CD4-positive, alpha-beta memory T cell (primary cell): ENCODE measurements at places on chromosomes 7 and 10.
A peak's percentile ranks its signal among the peaks of the same experiment; 100 is the strongest.

- DNase-seq = no peak
These were observed 75.7 kb upstream of the ASAH2 start for GRCh38 chr10:50326757-50327701.

GRCh38 chr10:24115403-24115802 is 93.5 kb upstream of the KIAA1217 start:
- no peak for DNase-seq

DNA sequence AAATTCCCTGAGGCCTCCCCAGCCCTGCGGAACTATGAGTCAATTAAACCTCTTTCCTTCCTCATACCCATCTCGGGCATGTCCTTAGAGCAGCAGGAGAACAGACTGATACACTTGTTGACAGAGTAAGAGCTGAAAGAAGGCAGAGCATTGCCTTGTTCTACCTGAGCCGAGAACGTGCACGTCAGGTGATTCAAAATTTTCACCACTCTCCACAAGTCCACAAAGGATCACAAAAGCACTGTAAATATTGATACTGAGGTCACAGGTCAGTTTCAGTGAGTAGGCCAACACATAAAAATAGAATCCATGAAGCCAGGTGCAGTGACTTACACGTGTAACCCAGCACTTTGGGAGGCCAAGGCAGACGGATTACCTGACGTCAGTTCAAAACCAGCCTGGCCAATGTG is 27.8 kb downstream of the DCLRE1C start:
- no peak for DNase-seq

GRCh38 chr10:17412323-17412722 is 42.1 kb downstream of the ST8SIA6 start:
- DNase-seq = no peak

DNA sequence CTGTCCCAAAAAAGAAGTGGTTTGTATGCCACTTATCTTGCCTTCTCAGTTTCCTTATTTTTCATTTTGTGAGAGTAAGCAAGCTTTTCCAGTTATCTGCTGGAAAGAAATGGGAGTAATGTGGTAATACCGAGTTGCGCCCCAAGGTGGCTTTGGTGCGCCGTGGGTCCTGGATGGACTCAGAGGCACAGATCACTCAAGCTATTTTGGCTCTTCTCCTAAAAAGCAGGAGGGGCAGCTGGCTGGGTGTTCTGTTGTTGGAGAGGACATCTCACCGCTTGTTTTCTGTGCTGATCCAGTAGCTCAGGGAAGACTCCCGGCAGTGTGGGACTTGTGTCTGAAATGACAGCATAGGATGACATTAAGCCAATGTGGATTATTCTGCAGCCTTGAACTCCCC is 16.4 kb downstream of the PRKRIP1 start:
- DNase-seq = peak; percentile 42

DNA sequence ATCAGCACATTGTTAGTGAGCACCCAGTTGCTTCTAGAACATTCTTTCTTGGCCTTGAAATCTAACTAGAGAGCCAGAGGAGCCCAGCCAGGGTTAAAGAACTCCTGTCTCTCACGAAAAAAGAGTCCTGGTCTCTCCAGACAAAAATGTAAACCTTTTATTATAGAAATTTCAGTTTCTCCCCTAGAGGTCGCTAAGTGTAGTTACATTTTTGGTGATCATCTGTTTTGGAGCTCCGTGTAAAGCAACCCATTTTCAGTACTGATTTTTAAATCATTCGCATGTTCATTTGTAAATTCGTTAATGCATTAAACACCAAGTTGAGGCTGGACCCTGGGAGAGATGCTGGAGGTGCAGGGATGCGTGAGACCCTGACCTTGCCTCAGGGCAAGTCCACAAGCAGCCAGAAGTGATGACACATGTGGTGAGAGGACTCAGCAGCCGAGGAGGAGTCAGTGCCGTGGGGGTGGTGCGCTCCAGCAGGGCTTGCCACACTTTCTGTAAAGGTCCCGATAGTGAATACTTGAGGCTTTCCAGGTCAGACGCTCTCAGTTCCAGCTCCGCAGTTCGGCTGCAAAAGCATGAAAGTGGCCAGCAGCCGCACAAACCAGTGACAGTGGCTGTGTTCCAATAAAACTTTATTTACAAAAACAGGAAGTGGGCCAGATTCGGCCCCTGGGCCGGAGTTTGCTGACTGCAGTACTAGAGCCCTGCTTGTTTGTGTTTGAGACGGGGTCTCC is 578.6 kb upstream of the FOXK1 start:
- no peak for DNase-seq

- DNase-seq = peak; percentile 8
These were observed 540 bp downstream of the SNX13 start for GRCh38 chr7:17939606-17940301.

DNA sequence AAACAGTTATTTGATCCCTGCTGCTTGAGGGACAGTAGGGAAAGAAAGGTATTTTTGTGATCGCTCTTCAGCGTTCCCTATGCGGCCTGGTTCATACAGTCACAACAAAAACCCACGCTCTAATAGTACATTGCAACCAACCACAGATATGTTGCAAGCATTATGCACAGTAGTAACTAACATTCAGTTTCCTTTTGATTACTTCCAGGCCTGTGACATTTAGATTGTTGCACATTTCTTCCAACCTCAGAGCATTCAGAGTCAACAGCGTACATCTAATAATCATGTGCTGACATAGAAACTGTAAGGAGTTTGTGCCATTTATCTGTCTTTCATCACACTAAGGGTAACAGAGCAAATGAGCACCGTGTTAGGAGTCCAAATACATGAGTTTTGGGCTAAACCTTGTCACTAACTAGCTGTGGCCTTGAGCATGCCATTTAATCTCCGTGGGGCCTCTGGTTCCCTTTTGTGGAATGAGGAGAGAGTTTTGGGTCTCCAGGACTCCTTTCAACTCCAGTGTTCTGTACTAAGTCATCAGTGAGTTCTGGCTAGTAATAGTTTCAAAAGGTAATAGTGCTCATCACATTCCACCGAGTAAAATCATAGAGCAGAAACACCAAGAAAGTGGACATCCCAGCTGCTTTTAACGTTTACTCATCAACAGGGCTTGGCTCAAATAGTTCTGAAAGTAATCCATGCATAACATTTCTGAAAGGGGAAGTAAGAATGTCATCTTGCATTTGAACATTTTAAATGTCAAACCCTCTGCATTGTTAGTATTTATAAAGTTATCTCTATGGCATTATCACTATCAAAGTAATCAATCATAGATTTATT is 99.0 kb upstream of the FZD1 start:
- DNase-seq = no peak

DNA sequence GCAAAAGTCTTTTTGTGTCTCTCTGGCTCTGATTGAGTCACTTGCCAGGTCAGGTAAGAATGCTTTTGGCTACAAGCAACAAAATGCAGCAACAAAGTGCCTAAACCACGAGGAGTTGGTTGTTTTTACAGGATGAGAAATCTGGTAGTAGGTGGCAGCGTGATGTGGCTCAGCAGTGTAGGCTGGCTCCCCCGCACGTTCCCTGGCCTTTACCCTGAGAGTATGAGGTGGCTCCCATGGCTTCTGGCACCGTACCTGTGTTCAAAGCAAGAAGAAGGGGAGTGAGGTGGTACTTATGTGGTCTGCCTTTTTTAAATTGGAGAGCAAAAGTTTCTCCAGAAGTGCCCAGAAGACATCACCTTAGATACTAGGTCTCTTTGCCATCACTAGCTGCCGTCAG is 11.7 kb downstream of the PRKRIP1 start:
- no peak for DNase-seq

DNA sequence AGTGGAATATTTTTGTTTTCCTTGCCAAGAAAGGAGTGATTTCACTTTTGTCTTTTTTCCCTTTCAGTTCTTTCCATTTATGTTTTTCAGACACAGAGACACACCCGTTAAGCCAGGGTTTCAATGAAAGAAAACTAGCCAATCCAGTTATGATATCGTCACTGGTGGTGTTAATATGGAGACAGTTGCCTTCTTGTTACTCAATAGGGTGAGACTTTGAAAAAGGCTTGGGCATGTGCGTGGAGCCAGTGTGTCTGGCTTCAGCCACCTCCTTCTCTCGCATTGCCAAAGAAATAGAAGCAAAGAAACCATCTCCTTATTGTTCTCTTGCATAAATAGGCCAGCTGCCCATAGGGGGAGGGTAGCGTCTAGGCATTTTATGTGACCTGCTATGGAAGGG is 84.1 kb upstream of the DLX6 start:
- no peak for DNase-seq

- no peak for DNase-seq
These were observed 278.3 kb upstream of the SP8 start for GRCh38 chr7:21064698-21065648.

- no peak for DNase-seq
These were observed 86.4 kb upstream of the SAMD8 start for GRCh38 chr10:75024971-75025523.

DNA sequence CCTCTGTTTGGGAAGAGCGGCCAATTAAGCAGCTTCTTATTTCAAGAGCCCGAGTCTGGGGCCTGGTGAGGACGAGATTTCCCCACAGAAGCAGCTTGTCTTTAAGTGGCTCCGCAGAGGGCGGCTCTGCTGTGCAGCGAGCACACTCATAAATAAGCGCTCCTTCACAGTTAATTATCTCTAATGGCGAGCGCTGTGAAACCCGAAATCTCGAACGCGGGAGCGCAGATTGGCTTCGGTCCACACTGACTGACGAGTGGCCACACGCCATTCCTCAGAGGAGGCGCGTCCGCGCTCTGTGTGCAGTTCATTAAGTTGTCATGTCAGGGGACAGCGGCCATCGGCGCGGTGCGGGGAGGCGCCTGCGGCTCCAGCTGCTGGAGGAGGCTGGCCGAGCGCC is 560.9 kb downstream of the DNAJB6 start:
- no peak for DNase-seq

GRCh38 chr10:64501807-64502206 is 980.6 kb downstream of the REEP3 start:
- DNase-seq = no peak

GRCh38 chr7:148973256-148973655 is 55.0 kb downstream of the PDIA4 start:
- no peak for DNase-seq

- DNase-seq = no peak
These were observed 152.8 kb upstream of the MKLN1 start for GRCh38 chr7:131174855-131175254.

- no peak for DNase-seq
These were observed 9.8 kb downstream of the TMEM60 start for GRCh38 chr7:77788327-77788902.

DNA sequence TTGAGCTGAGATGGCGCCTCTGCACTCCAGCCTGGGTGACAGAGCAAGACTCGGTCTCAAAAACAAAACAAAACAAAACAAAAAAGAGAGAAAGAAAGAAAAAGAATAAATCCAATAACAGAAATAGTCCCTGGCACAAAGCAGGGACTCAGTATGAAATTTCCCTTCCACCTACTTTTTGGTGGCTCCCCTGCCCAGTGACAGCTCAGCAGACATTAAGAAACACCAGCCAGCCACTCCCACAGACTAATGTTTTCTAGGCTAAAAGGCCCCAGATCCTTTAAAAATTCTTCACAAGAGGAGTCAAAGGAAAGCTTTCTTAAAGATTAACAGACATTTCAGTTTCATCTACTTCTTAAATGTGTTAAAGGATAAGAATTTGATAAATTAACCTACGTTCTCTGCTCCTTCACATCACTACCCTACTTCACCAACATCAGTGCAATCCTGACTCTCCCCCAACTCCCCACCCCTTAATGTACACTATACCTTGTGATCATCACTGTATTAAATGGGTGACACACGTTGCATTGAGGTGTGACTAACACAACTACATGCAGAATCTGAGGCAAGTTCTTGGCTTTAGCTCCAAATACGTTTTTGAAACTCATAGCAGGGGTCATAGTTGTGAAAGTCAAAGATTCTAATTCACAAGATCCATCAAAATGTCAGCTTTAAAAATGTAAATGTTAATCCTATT is 114.5 kb upstream of the CAV2 start:
- no peak for DNase-seq

- DNase-seq = peak; percentile 45
These were observed 233.2 kb upstream of the PRSS1 start for GRCh38 chr7:142516038-142516501.

GRCh38 chr10:125999694-126000093 is 103.3 kb downstream of the FANK1 start:
- DNase-seq = no peak

GRCh38 chr10:50972591-50972990 is 87.2 kb upstream of the A1CF start:
- DNase-seq = no peak

GRCh38 chr7:29636009-29636351 is 72.3 kb downstream of the PRR15 start:
- DNase-seq = no peak

DNA sequence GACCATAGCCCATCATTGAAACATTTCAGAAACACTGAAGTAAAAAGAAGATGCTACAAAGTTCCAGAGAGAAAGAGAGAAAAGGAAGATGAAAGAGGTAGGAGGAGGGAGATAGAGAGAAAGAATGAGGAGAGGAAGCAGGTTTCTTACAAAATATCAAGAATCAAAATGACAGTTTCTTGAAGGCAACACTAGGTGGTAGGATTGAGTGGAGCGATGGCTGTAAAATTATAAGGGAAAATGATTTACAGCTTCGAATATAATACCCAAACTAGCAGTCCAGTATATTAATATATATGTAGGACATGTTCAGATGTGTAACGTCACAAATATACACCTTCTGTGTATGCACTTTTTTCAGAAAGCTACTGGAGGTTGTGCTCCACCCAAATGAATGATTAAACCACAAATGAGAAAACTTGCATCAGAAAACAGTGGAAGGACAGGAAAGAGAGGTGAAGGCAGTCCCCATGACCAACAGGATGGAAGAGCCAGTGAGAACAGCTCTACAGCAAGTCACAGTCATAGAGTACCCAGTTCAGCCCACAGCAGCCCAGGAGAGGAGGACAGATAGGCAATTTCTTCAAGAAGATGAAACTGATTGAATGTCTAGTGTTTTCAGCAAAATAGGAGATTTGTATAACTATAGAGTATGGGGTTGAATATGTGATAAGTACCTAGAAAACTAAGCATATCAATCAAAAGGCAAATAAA is 151.5 kb upstream of the TARP start:
- DNase-seq = peak; percentile 4

GRCh38 chr7:53965716-53966115 is 576.5 kb upstream of the VSTM2A start:
- DNase-seq = no peak

- DNase-seq = no peak
These were observed 736.9 kb upstream of the COBL start for GRCh38 chr7:52053525-52053924.

GRCh38 chr7:127819975-127820731 is 168.2 kb downstream of the SND1 start:
- no peak for DNase-seq

DNA sequence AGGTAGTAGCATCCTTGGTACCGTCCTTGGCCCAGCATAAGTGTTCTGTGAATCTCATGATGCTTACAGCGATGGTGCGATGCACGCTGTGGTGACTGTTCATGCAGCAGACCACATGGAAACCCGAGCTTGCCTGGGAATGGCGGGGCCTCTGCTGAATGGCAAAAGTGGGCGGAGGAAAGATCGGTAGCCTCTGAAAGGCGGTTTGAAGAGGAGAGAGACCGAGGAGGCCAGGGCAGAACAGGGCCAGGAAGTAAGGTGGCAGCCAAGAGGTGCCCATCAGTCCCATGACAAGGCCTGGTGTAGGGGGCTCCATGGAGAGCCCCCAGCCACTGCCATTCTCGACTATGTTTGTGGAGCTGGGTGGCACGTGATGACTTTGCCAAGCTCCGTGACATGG is 33.2 kb upstream of the CNPY1 start:
- no peak for DNase-seq

GRCh38 chr7:6171532-6172223 is 100.7 kb downstream of the CYTH3 start:
- DNase-seq = no peak

GRCh38 chr10:97731346-97732051 is 5.4 kb upstream of the ZFYVE27 start:
- DNase-seq = peak; percentile 58

- no peak for DNase-seq
These were observed 117.1 kb upstream of the DIP2C start for GRCh38 chr10:806451-807162.
